Daoy (cell line): ENCODE measurements at places on chromosomes 1 and 21.

DNA sequence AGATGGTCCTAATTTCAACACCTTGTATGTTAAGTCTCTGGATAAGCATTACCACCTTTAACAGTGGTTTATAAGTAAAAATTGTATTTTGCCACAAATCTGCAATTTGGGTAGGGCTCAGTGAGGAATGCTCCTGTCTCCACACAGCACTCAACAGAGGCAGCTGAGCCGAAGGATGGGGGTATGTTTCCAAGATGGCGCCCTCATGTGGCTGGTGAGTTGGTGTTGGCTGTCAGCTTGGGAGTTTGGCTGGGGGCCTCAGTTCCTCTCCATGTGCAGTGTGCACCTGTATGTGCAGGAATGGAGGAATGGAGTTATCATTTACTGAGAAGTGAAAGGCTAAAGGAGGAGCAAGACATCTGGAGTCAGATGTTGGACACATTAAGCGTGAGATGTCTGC lies 136.8 kb downstream of the GABPA start:
- DNase-seq, result peak; percentile 18

- peak; percentile 63 for DNase-seq
Measured at GRCh38 chr1:247293047-247293446, 37.2 kb downstream of the VN1R5 start.

DNA sequence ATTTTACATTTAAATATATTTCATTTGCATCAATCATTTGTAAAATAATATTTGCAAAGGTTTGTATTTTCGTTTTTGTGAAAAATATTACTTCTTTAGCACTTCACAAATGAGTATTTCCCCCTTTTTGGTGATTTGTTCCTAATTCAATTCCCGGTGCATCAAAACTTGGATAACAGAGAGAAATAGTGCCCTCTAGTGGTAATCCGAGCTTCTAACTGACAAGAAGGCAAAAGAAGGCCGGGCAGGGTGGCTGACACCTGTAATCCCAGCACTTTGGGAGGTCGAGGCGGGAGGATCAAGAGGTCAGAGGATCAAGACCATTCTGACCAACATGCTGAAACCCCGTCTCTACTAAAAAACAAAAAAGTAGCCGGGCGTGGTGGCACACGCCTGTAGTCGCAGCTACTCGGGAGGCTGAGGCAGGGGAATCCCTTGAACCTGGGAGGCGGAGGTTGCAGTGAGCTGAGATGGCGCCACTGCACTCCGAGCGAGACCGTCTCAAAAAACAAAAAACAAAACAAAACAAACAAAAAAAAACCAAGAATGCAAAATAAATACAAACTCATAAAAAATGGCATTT lies 137.7 kb downstream of the COL11A1 start:
- peak; percentile 5 for DNase-seq

DNA sequence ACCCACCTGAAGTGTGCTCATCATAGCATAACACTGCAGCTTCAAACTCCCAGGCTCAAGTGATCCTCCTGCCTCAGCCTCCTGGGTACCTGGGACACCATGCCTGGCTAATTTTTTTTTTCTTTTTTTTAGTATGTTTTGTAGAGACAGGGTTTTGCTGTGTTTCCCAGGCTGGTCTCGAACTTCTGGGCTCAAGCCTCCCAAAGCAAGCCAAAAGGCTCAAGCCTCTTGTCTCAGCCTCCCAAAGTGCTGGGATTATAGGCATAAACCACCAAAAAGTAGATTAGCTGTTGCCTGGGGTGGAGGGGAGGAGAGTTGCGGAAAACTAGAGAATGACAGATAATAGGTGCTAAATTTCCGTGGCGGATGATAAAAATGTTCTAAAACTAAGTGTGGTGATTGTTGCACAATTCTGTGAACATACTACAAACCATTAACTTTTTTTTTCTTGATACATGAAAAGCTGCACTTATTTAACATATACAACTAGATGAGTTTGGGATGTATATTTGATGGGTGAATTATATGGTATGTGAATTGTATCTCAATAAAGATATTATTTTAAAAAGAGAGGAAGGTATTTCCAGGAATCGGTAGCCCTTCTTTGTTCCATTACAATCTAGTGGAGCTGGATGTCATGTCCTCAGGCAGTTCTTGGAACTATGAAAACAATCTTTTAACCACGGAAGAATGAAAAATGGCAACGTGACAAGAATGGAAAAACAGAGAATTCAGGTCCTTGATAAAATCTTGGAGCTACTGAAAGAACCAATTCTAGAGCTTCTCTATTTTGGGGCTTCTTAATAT lies 27.3 kb upstream of the MED18 start:
- DNase-seq, result no peak

DNA sequence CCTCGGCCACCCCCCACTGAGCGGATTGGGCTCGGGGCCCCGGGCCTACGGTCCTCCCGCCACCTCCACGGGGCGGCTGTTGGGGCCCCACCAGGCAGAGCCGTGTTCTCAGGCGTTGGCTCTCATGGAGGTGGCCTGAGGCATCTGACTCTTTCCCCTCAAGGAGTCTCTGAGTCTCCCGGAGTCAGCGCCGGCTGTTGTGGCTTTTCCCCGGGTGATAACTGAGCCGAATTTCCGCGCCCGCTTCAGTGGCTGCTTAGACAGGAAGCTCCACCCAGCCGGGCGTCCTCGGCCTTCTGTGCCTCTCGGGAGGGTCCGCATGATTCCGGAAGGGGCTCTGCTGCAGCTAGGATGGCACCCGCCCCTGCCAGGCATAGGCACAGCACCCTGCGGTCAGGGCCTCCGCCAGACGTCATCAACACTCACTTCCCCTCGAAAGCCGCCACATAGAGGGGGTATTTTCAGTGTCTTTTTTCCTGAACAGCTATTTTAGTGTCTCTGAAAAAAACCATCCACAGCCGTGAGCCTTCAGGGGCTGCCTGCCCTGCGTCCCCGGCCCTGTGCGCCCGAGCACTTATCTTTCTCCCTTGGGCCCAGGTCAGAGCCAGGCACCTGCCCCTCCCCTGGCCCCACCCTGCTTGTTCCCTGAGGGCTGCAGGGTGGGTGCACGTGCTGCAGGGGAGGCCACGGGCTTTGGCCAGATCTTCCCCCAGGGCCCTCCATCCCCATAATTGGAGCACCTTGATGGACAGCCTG lies 72.9 kb downstream of the SKI start:
- no peak for DNase-seq

DNA sequence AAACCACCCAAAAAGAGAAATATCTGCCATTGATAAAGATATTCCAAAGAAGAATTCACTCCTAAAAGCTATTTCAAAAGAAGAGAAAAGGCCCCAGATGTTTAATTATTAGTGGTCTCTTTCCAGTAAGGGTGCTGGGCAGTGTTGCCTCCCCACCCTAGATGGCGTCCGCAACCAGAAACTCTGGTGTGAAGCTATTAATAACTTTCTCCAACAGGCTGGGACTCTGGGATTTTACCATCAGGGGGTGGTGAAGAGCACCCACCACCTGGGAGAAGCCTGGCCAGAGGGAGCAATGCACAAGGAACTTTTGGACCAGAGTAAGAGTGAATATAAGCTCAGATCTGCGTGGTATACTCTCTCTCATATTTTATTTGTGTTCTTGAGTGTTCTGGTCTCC lies 115.4 kb upstream of the TIAM1 start:
- DNase-seq, result peak; percentile 36
